ENCODE measurements at places on chromosomes 2 and 18.

DNA sequence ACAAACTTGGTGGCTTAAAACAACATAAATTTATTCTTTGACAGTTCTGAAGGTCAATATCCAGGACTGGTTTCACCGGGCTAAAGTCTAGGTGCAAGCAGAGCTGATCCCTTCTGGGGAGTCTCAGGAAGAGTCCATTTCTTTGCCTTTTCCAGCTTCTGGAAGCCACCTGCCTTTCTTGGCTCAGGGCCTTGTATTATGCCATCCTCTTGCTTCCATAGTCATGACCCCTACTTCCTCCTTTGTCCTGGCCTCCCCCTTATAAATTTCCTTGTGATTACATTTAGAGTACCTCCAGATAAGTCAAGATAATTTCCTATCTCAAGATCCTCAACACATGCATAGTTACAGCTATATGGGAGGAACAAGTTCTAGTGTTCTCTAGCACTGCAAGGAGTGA is 1089.5 kb downstream of the LRP1B start:
- no peak for DNase-seq

GRCh38 chr2:48137829-48138228 is 231.5 kb upstream of the FBXO11 start:
- DNase-seq = no peak

GRCh38 chr2:127586746-127587295 is 51.3 kb downstream of the MYO7B start:
- no peak for DNase-seq

- no peak for DNase-seq
These were observed 35.7 kb upstream of the ITGA4 start for GRCh38 chr2:181421464-181421863.
